ENCODE measurements at places on chromosomes 6 and 20. TPM values are rescaled to one million over a fixed set of nuclear protein-coding genes. Genes with fewer than 3 reads are reported as not detected.

The SNAP91 gene
- total RNA-seq: 8.7 TPM

The VIP gene
- not detected for total RNA-seq

The MACROD2 gene
- 6.4 TPM for total RNA-seq

- H3K4me3 ChIP-seq: peak within 1 kb of the TSS; percentile 91
- peaks cover 23% of the 10 kb centered on the region for H3K36me3 ChIP-seq
- peaks cover 5% of the 10 kb centered on the region for H3K27me3 ChIP-seq
- peak; percentile 84 for DNase-seq
These were observed at the start of gene MRPS26 for GRCh38 chr20:3045816-3046676. Gene MRPS26, plus strand, starts transcription at chr20:3046052. Its CDS starts 17 bp downstream, at chr20:3046069.

The FUCA2 gene
- 48.9 TPM for total RNA-seq

The SLC32A1 gene
- 0.09 TPM for total RNA-seq

DNA sequence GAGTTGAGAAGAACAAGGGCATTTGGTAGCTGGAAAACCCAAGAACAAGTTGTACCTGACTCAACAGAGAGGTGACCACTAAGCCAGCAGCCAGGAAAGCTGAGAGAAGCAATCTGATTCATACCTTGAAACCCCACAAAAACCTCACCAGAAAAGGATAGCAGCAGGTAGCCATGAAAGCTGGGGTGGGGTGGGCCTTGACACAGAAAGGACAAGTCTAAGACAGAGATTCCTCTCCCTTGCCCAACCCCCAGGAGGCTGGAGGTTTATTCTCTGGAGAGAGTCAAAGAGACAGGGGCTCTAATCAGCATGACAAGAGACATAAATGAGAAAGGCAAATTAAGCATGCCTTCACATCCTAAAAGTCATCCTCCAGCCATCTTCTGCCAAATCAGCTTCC lies 151.7 kb upstream of the DST start:
- H3K36me3 ChIP-seq: peaks cover 5% of the 10 kb centered on the region
- no peaks in the 10 kb centered on the region for H3K27me3 ChIP-seq
- peaks cover 18% of the 10 kb centered on the region for H3K4me1 ChIP-seq
- no peak for DNase-seq

The FAM162B gene
- 2.5 TPM for total RNA-seq

The MCCD1 gene
- total RNA-seq: not detected

- H3K4me1 ChIP-seq: peaks cover 13% of the 10 kb centered on the region
- DNase-seq: no peak
- no peaks in the 10 kb centered on the region for H3K36me3 ChIP-seq
- H3K4me3 ChIP-seq: no peak overlapping the region
- H3K27ac ChIP-seq: no peak overlapping the region
These were observed 33.8 kb upstream of the ADTRP start for GRCh38 chr6:11812439-11812838.

The FOXF2 gene
- total RNA-seq: not detected

The PTCHD4 gene
- 1.4 TPM for total RNA-seq

DNA sequence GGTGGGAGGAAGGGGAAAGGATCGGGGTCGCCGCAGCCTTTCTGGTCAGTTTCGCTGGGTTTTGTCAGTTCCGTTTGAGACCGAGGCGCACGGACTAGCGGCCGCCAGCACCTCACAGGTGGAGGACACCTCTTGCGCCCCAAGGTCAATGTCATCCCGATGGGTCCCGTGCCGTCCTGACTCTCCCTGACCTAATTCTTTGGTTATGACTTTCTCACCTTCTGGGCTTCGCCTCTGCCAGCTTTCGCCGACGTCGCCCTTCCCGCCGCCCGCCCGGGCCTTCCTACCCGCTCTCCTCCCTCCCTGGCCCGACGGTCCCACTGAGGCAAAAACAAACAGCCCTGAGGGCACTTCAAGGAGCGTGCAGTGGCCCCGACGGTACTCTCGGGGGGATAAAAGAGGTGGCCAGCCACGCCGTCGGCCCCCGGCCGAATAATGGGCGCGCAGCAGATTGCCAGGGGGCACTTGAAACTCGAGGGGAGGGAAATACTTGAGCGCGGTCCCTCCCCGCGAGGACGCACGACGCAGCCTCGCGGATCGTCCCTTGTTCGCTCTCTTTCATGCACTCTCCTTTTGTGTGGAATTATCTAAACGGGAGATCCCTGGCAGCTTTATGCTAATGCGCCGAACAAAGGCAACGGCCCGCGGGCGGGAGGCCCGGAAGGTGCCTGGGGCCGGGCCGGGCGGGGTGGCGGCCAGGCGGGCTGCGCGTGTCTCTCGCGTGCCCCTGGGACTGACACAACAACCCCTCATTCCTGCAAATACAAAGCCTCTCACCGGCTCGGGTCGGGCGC lies 3.9 kb upstream of the INSM1 start:
- H3K4me1 ChIP-seq: peaks cover 29% of the 10 kb centered on the region
- peak; percentile 34 for DNase-seq
- peak overlapping the region; percentile 57 for H3K4me3 ChIP-seq

GRCh38 chr6:27604986-27605385 lies 132.1 kb upstream of the ZNF184 start:
- peaks cover 36% of the 10 kb centered on the region for H3K4me1 ChIP-seq
- no peak for DNase-seq
- H3K27me3 ChIP-seq: peaks cover 74% of the 10 kb centered on the region
- H3K36me3 ChIP-seq: no peaks in the 10 kb centered on the region
- H3K27ac ChIP-seq: no peak overlapping the region

The CLPSL1 gene
- total RNA-seq: not detected

The POPDC3 gene
- total RNA-seq: 0.86 TPM

GRCh38 chr20:37435607-37436006 lies 85.4 kb upstream of the NNAT start:
- no peak overlapping the region for H3K4me3 ChIP-seq
- no peaks in the 10 kb centered on the region for H3K27me3 ChIP-seq
- no peak for DNase-seq
- H3K4me1 ChIP-seq: peaks cover 16% of the 10 kb centered on the region

DNA sequence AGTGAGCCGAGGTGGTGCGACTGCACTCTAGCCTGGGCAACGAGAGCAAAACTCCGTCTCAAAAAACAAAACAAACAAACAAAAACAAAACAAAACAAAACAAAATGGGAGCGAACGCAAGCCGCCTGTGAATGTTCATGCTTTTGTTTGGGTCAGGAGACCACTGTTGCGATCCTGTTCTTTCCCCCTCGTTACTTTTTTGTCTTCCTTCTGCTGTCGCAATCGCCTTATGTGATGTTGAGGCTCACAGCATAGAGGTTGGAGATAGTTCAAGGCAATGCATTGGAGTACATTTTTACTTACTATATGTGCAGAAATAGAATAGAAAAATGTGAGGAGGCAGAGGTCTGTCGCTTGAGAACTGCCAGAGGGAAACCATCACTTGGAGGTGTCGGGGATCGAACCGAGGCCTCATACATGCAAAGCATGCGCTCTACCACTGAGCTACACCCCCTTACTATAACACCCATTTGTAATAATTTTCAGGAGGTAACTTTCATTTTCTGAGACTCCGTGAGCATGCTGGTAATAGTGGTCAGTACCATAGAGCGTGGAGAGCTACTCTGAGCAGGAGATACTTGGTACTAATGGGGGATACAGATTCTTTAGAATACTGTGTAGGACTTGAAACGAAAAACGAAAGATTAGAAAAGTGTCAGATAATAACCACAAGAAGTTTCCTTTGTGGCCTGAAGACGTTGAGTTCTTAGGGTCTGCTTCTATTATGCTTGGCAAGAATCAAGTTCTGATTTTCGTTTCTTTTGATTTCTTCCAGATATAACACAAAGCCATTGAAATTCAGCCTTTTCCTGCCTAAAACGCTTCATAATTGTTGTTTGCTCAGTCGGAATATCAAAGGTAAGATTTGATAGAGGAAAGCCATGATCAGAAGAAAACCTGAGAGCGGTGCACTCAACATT lies 121.1 kb downstream of the TRIM27 start:
- peak overlapping the region; percentile 3 for H3K4me3 ChIP-seq
- H3K27ac ChIP-seq: no peak overlapping the region
- no peaks in the 10 kb centered on the region for H3K4me1 ChIP-seq
- peaks cover 92% of the 10 kb centered on the region for H3K27me3 ChIP-seq

Data from neural crest cell (in vitro differentiated cells).